ENCODE measurements at places on chromosomes 1 and 21. TPM values are rescaled to one million over a fixed set of nuclear protein-coding genes. Genes with fewer than 3 reads are reported as not detected.

- peak; percentile 5 for DNase-seq
These were observed 49.9 kb downstream of the CBS start for GRCh38 chr21:43025636-43026180.

DNA sequence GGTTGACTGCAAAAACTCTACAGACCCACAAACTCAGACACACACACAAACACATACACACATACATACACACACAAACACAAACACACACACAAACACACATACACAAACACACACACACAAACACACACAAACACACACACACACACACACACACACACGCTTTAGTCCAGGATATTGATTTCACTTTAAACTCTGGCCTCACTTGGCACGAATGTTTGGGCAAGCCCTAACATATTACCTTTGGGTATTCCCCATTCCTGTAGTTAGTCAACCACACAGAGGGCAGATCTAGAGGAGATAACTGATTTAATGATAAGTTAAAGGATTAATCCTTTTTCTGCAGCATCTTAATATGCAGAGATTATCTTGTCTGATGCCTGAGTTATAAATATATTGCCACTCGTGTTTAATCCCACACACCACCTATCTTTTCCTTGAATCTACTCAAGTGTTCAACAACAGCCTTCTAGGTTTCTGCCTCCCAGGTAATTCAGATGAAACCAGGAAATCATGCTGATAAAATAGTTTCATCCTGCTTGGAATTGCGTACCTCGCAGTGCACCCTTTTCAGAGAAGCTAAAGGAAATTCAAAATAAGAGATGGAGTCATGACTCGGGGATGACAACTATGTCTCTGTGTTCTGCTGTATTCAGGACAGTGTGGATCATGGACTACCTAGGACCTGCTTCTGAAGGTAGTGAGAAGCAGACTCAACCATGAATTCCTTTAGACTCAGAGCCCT lies 14.5 kb upstream of the RUNX1 start:
- DNase-seq, result no peak

The MRPL9 gene
- total RNA-seq, result 54.6 TPM

The SLC44A3 gene
- 31.6 TPM for total RNA-seq

GRCh38 chr1:28966617-28967016 lies 52.2 kb downstream of the EPB41 start:
- DNase-seq, result no peak

DNA sequence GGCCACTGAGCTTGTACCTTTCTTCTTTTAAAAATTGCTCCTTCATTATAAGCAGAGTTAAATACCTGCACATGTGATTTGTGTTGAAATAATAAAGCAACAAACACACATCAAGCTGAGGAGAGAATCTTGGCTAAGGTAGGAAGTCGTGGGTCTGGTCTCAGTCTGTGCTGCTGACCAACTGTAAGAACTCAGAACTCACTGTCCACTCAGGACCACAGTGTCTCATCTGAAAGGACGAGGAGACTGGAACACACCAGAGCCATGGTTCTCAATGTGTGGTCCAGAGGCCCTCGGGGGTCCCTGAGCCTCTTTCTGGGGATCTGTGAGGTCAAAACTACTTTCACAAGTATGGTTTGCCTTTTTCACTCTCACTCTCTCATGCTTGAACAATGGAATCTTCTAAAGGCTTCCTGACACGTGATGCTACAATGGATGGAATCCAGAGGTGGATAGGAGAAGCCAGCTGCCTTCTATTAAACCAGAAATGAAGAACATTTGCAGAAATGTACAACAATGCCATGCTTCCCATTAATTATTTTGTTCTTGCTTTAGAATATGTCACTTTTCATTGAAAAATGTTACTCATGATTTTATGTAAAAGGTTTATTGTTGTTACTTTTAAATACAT lies 17.3 kb upstream of the ETS2 start:
- no peak for DNase-seq

DNA sequence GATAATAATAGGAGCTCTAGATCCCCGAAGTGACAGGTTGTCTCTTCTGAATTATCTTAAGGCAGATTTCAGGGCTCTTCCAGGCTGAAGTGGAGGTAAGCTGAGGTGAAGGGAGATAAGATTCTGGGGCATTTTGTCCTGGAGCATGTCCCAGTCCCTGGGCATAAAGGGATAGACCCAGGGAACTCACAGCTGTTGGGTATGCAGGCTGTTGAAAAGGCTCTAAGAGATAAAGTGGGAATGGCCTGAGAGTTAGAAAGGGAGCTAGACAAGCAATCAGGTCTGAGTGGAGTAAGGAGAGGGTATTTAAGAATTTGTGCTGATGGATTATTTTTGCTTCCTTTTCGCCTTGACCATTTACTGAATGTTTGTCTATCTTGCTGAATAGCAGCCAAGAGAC lies 123.7 kb downstream of the NOS1AP start:
- no peak for DNase-seq

GRCh38 chr1:64861611-64862010 lies 104.7 kb downstream of the JAK1 start:
- DNase-seq, result no peak

The OR2L13 gene
- not detected for total RNA-seq

GRCh38 chr1:28577738-28578536 lies 14.1 kb upstream of the RAB42 start:
- DNase-seq, result no peak

GRCh38 chr21:31371715-31372470 lies 27.8 kb upstream of the TIAM1 start:
- no peak for DNase-seq

- no peak for DNase-seq
These were observed 98.9 kb downstream of the TNFSF18 start for GRCh38 chr1:172951730-172952365.

- no peak for DNase-seq
These were observed 170.1 kb upstream of the USP25 start for GRCh38 chr21:15559660-15560059.

- no peak for DNase-seq
These were observed 21.3 kb downstream of the ACTL8 start for GRCh38 chr1:17776426-17776825.

The GSTM5 gene
- total RNA-seq, result 18.1 TPM

DNA sequence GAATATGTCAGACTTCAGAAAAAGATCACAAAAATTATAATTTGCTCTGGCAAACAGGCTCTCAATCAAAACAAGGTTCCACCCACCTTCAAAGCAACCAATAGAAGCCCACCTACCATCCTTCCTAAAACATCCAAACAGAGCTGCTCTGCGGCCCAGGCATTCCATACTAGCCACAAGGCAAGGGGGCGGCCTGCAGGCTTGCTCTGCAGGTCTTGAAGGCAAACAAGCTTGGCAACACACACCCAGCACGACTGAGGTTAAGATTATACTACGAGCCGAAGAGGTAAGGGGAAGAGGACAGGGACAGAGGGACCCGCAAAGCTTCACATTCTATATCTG lies 207.3 kb downstream of the SLC45A1 start:
- DNase-seq, result no peak

- DNase-seq, result no peak
These were observed 221.4 kb upstream of the PKN2 start for GRCh38 chr1:88462488-88463261.

GRCh38 chr1:229999004-229999670 lies 67.9 kb upstream of the GALNT2 start:
- no peak for DNase-seq

- no peak for DNase-seq
These were observed 199.9 kb downstream of the PRDM2 start for GRCh38 chr1:13899856-13900255.

DNA sequence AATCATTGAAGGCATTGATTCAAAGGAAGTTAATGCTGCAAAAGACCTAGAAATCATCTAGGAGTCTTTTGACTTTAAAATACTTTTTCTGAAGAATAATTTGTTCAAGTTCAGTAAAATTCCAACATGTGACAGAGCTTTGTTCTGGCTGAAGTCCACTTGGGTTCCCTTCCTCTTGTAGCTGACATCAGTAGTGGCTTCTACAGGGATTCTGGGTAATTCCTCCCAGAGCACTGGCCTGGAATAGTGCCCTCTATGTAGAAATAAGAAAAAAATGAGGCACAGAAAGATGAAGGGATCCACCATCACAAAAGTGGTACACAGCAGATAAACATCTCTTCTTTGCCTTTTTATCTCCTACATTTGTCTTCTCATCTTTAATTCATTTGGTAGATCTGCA lies 548.1 kb downstream of the LTN1 start:
- no peak for DNase-seq

The OR2M3 gene
- not detected for total RNA-seq

The C8A gene
- not detected for total RNA-seq

The PEX19 gene
- 64.2 TPM for total RNA-seq

The SYT6 gene
- not detected for total RNA-seq

- no peak for DNase-seq
These were observed 403.7 kb upstream of the B3GALT2 start for GRCh38 chr1:193590102-193590501.

- no peak for DNase-seq
These were observed 5.2 kb upstream of the AGPAT3 start for GRCh38 chr21:43859747-43860214.

The ATP6V1G3 gene
- not detected for total RNA-seq

Measured in upper lobe of right lung (tissue), 1 donor.